ENCODE measurements at places on chromosomes 6 and 20.

- no peak for DNase-seq
These were observed 55.4 kb downstream of the GFOD1 start for GRCh38 chr6:13431861-13432465.

- DNase-seq, result peak; percentile 34
These were observed 104.2 kb upstream of the STXBP5 start for GRCh38 chr6:147099974-147100373.

DNA sequence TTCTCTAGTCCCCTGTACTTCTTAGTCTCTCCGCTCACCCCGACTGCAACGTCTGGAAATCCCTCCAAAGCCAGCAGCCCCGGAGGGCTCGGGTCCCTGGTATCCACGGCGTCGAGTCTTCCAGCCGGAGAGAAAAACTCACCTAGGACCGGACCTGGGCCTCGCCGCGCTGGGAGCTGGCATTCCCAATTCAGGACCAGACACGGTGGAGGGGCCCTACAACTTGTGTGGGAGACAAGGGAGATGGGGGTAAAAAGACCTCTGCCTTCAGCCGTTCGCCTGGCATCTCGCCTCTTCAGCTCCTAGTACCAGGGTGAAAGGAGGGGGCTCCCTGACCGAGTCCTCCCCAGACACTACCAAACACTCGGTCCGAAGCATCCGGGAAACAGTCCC lies 64.3 kb downstream of the GPX5 start:
- DNase-seq, result no peak

GRCh38 chr6:154230393-154230792 lies 126.2 kb downstream of the IPCEF1 start:
- DNase-seq, result no peak

GRCh38 chr20:33687370-33687915 lies 1.3 kb upstream of the E2F1 start:
- no peak for DNase-seq
